K562 (cell line): ENCODE measurements at places on chromosomes 6 and 20. TPM values are rescaled to one million over a fixed set of nuclear protein-coding genes. Genes with fewer than 3 reads are reported as not detected.

The PRPF6 gene
- total RNA-seq = 79.5 and 83.2 TPM in 2 replicates

DNA sequence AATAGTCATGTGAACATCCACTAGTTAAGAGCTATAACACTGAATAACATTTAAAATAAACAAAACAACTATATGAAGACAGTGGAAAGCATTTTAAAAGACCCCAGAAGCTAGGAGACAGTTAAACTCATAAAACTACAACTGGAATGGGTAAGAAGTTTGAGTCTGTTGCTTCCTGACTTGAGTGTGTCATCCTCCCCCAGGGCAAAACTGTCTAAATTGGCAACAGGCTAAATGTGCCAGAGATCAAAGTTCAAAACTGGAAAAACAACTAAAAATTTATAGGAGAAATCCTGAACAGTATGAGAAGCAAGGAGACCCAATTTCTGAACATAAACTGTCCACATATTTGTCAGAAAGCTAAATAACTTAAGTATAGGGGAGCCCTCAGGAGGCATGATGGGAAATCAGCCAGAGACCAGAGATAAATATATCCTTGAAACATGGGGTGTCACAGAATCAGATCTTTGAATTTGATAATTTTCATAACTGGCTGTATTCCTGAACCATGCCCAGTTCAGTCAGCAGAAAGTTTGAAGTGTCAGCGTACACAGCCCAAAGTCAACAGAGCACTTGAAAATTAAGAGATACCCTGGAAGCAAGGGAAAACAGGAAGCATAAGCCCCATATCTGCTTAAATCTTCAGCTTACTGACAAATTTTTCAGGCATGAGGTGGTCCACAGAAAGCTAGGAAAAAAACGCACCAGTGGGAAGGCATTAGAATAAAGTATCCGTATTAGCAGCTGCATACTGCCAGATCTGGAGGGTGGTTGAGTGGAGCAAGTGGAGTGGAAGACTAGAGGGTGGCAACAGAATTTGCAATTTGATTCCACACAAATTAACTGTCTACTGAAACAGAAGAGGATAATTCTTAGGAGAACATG, 516.1 kb upstream of the MAN1A1 start:
- H3K27me3 ChIP-seq = no peaks in the 10 kb centered on the region
- H3K4me3 ChIP-seq = no peak overlapping the region
- H3K36me3 ChIP-seq = no peaks in the 10 kb centered on the region

The CYP39A1 gene
- not detected in 2 replicates for total RNA-seq

- no peaks in the 10 kb centered on the region for H3K36me3 ChIP-seq
- H3K4me1 ChIP-seq = peaks cover 17% of the 10 kb centered on the region
- H3K4me3 ChIP-seq = no peak overlapping the region
- no peak overlapping the region for H3K27ac ChIP-seq
These were observed 2.5 kb downstream of the FOXF2 start for GRCh38 chr6:1391800-1392309.

The KHDC1 gene
- total RNA-seq = 7.6 and 8.0 TPM in 2 replicates

DNA sequence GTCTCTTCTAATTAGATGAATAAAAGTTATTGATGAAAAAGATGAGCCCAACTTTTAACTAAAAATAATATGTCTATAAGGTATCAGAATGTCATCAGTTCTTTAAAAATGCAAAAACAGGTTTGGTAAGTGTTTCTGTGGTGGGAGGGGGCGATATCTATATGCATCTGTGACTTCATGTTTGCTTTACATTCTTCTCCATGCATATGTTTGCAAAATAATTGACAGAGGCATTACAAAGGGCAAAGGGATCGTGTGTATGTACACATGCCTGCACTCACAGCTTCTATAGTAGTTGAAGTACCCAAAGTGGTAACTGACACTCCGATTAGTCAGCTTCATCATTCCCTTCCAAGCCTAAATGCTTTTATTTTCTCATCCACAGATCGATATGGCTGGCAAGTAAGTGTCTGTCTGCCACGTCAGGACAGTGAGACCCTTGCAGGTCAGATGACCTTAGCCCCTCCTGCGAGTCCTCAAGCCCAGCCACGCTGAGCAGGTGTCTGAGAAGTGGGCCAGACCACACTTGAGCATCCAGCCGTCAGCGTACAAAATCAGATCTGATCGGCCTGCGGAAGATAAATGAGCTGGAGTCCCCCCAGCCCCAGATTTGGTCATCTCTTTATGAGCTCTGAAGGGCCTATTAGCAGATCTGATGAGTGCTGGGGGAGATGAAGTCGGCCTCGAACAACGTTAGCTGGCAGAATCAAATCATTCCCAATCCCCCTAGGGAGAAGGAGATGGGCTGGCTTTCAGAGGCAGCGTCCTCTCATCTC, 369.1 kb downstream of the MAFB start:
- H3K36me3 ChIP-seq = no peaks in the 10 kb centered on the region
- H3K4me1 ChIP-seq = no peaks in the 10 kb centered on the region
- no peak overlapping the region for H3K27ac ChIP-seq
- H3K4me3 ChIP-seq = no peak overlapping the region

GRCh38 chr20:48080583-48080982, 295.3 kb upstream of the SULF2 start:
- DNase-seq = no peak
- H3K4me1 ChIP-seq = no peaks in the 10 kb centered on the region
- H3K27me3 ChIP-seq = peaks cover 9% of the 10 kb centered on the region
- H3K36me3 ChIP-seq = no peaks in the 10 kb centered on the region
- H3K27ac ChIP-seq = no peak overlapping the region

The HSPA1A gene
- 265 and 360 TPM in 2 replicates for total RNA-seq

DNA sequence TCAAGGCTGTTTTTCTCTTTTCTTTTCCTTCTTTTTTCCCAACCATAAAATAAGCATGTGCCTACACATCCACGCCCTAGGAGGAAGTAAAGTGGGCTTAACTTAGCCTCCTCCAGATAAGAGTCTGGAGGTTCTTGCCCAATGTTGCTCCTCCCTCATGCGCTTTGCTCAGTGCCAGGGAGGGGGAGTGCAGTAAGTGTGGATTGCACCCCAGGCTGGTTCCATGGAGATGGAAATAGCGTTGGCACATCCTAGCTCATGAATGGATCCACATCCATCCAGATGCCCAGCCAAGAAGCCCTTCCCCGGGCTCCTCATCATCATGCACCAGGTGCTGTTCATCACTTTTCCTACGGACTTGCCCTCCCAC, 58.2 kb downstream of the NEDD9 start:
- no peak overlapping the region for H3K4me3 ChIP-seq
- H3K27ac ChIP-seq = no peak overlapping the region
- peaks cover 3% of the 10 kb centered on the region; the same call in 1 of the 3 replicates for H3K27me3 ChIP-seq
- no peaks in the 10 kb centered on the region for H3K36me3 ChIP-seq
- no peak for DNase-seq

The LY6G6D gene
- total RNA-seq = not detected in 2 replicates

The SMIM28 gene
- total RNA-seq = not detected in 2 replicates

- DNase-seq = no peak
- H3K27ac ChIP-seq = no peak overlapping the region
- no peaks in the 10 kb centered on the region for H3K4me1 ChIP-seq
- peaks cover 57% of the 10 kb centered on the region for H3K27me3 ChIP-seq
- no peak overlapping the region for H3K4me3 ChIP-seq
These were observed 129.3 kb upstream of the MLN start for GRCh38 chr6:33933101-33933500.
